Cortex of kidney (tissue), 1 donor: ENCODE measurements at places on chromosomes 4 and X.

DNA sequence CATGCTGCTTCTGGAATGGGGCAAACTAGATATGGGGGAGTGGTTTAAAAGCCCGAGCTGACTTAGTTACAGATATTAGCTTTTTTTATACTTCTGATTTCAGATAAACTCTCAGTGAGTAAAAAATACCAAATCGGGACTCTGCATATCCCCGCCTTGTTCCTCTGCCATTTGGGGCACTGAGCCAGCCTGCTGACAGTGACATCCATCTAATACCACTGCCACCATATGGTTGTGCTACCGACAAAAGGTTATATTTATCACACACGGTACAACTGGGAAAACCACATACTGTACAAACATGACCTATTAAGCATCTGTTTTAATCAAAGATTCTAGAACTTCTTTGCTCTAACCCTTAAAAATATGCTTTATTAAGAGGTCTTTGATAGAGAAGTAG is 78.7 kb downstream of the GALNT7 start:
- no peak for DNase-seq

DNA sequence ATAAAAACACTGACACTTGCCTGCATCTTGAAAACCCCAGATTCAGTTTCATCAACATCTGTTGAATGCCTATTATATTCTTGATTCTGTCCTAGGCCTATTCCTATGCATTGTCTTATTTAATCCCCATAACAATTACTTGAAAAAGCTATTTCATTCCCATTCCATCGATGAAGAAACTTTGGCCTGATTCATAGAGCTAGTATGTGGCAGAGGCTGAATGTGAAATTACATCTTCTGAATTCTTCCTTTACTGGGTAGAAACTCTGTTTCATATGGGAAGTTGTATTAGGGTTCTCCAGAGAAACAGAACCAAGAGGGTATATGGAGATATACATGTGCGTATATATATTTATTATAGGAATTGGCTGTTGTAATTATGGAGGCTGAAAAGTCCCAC is 35.0 kb upstream of the SLC4A4 start:
- DNase-seq: no peak

GRCh38 chr4:8759987-8760386 is 111.7 kb downstream of the HMX1 start:
- no peak for DNase-seq

GRCh38 chrX:6049132-6049531 is 179.5 kb downstream of the NLGN4X start:
- DNase-seq: no peak

DNA sequence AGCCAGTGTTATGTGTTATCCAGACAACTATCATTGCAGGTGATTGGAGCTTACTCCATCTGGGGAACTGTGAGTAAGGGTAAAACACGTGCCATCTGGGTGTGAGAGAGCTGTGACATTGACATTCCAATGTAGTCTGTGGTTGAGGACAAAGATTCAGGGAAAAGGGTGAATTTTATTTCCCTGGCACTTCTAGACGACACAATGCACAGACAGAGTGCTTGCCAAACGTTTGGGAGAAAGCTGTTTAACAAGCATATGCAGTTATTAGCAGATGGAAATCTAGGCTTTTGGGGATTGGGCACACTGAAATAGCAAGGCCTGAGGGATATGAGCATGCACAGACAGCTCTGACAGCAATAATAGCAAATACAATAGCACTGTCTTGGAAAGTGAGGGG is 21.3 kb upstream of the CTSO start:
- DNase-seq: no peak

- DNase-seq: no peak
These were observed 7.2 kb downstream of the NR0B1 start for GRCh38 chrX:30301963-30302362.

- DNase-seq: no peak
These were observed 145.6 kb downstream of the RAP1GDS1 start for GRCh38 chr4:98406819-98407218.

- DNase-seq: no peak
These were observed 62.6 kb downstream of the MMRN1 start for GRCh38 chr4:89957046-89957926.

DNA sequence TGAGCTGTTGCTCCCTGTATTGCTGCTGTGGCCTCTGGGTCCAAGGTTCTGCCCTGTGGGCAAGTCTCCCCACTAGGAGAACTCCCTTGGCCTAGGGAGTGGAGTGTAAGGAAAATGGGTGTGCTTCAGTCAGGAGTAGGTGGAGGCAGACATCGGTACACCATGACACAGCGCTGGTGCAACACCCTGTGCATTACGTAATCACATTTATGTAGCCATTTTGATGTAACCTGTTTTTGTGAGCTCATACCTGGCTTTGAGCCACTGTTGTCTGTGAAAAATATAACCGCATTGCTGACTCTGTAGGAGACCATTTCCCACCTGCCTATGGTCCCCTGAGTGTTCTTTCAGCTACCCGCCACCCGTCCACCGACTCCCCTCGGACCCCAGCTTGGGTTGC is 700.5 kb upstream of the AGA start:
- DNase-seq: no peak

GRCh38 chr4:34466411-34466810 is 1777.9 kb downstream of the ARAP2 start:
- DNase-seq: no peak

DNA sequence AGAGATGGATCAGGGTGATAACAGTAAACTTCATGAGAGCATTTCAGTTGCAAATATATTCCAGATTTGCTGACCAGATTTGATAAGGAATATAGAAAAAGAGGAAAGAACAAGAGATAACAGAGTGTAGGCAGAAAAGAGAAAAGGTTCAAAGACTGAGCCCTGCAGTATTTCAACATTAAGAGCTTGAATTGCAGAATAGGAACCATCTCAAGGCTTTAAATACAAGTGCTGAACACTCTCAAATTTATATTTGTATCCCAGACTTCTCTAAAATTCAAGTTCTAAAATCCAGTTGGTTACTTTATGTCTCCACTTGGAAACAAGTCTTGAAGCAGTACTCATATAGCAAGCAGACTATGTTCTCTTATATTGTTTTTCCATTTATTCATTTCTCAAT is 9.7 kb upstream of the MYOZ2 start:
- DNase-seq: no peak

GRCh38 chr4:53693909-53694308 is 102.6 kb upstream of the LNX1 start:
- no peak for DNase-seq

DNA sequence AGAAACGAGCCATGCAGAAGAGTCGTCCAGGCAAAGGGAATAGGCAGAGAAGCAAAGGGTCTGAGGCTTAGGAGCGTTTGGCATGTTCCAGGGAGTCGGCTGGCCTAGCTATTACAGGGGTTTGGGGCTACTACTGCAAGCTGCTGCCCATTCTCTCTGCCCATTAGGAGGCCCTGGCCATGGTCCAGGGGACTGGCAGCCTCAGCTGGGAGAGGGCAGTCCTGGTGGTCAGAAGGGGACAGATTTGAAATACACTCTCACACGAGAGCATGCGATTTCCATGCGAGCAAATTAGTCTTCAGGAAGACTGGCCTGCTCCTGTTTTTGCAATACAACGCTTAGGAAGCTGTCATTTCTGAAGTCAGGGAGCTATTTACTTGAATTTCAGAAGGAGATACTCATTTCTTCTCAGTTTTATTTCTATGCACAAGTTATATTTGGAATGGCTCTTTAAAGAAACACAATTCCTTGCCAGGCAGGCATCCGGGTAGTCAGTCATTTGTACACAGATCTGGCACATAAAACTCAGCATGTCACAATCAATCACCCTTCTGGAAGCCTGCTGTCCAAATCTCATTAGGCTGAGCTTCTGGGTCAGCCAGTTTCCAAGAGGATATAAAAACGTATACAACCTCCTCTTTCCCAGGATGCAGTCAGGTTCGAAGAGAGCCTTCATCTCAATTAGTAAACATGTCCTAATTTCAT is 27.0 kb downstream of the PROM1 start:
- DNase-seq: no peak

- no peak for DNase-seq
These were observed 69.3 kb downstream of the HHIP start for GRCh38 chr4:144715230-144715629.

DNA sequence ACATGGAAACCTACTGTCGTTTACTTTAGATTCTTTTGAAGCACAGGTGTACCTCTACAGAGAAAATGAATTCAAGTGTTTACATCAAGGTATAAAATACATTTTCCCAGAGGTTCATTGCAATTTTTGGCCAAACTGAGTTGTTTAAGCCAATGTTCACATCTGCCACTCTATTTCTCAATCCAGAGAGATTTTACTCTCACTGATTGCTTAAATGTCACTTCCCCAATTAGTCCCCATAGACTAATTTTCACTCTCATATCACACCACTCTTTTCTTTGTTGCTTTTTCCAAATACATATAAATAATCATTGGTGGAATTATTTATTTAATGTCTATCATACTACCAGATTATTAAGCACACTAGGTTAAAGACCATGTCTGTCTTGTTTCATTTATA is 271.8 kb downstream of the PPP3CA start:
- DNase-seq: no peak

GRCh38 chr4:162117051-162117450 is 46.7 kb downstream of the FSTL5 start:
- DNase-seq: no peak

- no peak for DNase-seq
These were observed 62.4 kb downstream of the APOO start for GRCh38 chrX:23845351-23845817.

DNA sequence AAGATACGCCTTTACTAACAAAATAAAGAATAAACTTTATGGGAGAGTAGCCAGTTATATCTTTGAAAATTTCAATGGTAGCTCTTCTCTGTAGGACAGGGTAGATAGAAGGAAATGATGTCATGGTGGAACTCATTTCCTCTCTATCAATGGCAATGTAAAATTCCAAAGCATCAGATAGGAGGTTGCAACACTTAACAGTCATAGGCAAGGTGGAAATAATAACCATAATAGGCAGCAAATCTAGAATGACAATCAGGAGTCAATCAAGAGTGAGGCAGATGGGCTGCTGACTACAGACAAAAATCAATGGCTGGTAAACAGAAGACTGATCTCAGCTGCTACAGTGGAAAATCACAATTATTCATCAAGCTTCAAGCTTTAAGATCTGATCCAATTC is 53.9 kb upstream of the TET2 start:
- no peak for DNase-seq

GRCh38 chrX:41737065-41737464 is 13.1 kb downstream of the GPR82 start:
- no peak for DNase-seq

- no peak for DNase-seq
These were observed 175.4 kb upstream of the MBNL3 start for GRCh38 chrX:132664273-132664672.

GRCh38 chr4:2511645-2512131 is 24.8 kb upstream of the FAM193A start:
- no peak for DNase-seq

GRCh38 chr4:112508356-112508755 is 7.6 kb downstream of the NEUROG2 start:
- DNase-seq: no peak

GRCh38 chr4:78320349-78320935 is 231.1 kb upstream of the ANXA3 start:
- DNase-seq: no peak

GRCh38 chr4:95979961-95980876 is 140.3 kb downstream of the PDHA2 start:
- no peak for DNase-seq

- DNase-seq: no peak
These were observed 1467.4 kb downstream of the C4orf33 start for GRCh38 chr4:130563185-130563888.

DNA sequence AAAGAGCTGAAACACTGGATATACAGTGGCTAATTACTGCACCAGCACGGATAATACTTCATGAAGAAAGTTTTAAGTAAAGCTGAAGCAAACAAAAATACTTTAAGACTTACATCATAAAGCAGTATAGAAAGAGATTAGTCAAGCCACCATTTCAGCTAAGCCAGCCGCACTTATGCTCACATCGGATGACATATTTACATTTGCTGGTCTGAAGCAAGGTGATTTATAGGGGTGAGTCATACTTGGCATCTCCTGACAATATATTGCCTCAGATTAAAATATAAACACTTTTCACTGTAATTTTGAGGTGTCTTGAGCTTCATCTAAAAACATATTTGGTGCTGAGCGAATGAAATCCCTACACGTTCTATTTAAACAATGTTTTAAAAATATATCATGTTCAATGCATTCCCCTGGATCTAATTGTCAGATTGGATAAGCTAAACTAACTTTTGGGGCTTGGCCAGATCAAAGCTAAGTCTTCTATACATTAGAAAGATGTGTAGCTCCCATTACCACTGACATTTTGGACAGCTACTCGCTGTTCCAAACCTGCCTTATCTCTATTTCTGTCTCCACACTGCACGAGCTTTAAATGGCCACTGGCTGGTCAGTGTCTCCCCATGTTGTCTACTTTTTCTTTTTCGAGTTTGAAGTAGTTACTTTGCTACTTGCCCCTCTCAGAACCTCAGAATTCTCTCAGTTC is 103.2 kb downstream of the VCX2 start:
- no peak for DNase-seq

DNA sequence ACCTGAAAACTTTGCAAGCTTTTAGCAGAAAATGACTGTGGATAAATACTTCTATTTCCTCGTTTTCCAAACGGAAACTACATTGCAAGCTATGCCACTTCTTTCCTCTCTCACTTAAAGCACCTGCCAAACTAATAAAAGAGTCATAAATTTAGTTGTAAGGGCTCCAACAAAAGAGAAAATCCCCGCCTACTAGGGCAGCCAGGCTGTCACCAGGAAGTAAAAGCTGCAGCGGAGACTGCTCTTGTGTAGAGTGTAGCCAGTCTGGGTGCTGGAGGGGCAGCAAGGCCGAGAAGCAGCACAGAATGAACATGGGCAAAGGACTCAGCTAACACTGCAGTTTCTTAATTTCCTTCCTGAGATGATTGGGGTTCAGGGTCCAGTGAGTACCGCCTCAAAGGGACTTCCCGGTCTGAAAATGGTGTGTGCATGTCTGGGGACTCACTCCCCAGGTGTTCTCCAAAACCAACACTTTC is 89.3 kb upstream of the MAML3 start:
- DNase-seq: no peak

DNA sequence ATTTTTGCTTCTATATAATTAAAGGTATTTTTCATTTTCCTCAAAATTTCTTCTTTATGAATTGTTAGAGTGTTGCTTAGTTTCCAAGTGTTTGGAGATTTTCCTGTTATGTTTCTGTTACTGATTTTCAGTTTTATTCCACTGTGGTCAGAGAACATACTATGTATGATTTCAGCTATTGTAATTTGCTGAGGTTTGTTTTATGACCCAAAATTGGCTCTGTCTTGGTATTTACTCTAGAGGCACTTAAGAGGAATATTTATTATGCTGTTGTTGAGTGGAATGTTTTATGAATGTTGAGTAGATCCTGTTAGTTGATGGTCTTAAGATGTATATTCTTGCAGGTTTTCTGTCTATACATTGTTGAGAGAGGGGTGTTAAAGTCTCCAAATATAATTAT is 263.5 kb downstream of the PABPC4L start:
- DNase-seq: no peak

- DNase-seq: no peak
These were observed 145.0 kb downstream of the HDX start for GRCh38 chrX:84357296-84357695.
